Umbilical cord (tissue), 2 donors: ENCODE measurements at places on chromosomes 12 and 14. TPM values are rescaled to one million over a fixed set of nuclear protein-coding genes. Genes with fewer than 3 reads are reported as not detected.

DNA sequence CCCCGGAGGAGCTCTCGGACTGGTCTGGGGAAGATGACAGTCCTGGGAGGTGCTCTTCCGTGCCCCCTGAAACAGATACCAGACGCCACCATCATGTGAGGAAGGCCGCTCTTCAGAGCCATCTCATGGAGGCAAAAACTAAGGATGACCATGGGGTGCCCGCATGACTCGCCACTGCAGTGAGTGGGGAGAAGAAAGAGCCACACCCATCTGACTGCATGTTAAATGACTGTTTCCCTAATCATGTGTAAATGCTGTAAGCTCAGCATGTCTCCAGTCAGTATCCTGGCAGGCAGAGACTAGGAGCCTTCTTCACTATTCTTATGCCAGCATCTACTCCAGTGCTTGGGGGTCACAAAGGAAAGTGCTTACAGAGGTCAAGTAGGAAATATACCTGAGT, 4.0 kb downstream of the STON2 start:
- DNase-seq: no peak

SLC8A3 gene
- total RNA-seq: 2.9 TPM

- no peak for DNase-seq
Observed at GRCh38 chr12:72510772-72511171, 238.6 kb downstream of the TRHDE start.

- DNase-seq: no peak
Observed at GRCh38 chr14:66351310-66351709, 134.9 kb upstream of the CCDC196 start.

- no peak for DNase-seq
Observed at GRCh38 chr12:66674495-66675122, 4.3 kb downstream of the GRIP1 start.

DNA sequence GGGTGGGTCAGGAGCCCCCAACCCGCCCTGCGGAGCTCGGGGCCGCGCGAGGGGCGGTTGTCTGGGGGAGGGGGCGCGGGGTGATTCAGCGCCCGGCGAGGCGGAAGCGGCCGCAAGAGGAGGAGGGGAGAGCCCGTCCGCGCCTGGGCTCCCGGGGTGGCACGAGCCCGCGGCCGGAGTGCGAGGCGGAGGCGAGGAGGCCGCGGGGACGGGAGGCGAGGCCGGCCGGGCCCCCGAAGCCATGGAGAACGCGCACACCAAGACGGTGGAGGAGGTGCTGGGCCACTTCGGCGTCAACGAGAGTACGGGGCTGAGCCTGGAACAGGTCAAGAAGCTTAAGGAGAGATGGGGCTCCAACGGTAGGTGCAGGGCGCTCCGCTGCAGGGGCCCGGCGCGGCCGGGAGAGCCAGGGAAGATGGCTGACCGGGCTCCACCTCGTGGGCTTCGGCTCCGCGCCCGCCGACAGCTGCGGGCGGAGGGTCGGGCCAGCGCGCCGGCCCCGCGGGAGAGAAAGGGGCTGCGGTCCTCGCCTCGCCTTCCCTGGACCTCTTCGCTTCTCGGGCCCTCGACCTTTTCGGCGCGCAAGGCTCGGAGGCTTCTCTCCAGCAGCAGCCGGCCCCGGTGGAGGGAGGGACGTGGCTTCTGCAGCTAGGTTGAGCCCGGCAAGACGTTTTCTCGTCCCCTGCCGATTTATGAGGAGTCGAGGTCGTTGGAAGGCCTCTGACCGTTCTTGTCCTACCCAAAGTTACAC, 677 bp downstream of the ATP2A2 start:
- DNase-seq: peak; percentile 66
